Right lung (tissue), 10 donors: ENCODE measurements at places on chromosomes 2 and 18.

DNA sequence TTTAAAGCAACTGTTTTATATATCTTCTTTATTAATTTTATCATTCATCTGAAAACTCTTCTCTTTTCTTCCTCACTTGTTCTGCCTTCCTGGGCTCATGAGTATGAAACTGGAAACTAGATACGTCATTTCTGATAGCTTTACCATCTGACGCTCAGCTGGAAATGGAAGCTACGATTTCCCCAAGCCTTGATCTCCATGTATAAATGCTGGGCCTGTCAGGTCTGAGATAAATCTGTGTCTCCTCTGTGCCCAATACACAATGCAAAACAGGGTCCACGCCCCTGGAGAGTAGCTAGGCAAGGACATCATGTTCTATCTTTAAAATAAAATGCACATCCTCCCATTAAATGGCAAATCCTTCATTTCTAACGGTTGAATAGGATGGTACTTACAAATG lies 238.4 kb downstream of the AFF3 start:
- no peak for DNase-seq

- no peak for DNase-seq
Observed at GRCh38 chr2:20999906-21000645, 43.8 kb downstream of the APOB start.

GRCh38 chr2:161324876-161325275 lies 16.7 kb downstream of the PSMD14 start:
- no peak for DNase-seq

DNA sequence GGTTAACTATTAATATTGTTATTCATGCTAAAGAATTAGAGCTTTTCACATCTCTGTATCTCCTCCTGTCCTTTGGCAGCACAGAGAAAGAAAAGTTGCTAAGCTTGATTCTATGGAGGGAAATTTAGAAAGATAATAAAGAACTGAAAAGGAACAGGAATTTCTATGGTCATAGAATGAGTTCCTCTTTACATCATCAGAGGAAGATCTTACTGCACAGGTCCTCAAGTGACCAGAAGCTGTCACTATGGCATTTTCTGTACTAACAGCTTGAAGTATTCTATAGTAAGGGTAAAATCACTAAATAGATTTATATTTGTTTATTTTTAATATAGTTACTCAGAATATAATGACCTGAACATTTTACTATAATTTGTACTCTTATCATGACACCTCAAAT lies 6.0 kb upstream of the PRKD3 start:
- DNase-seq = no peak

GRCh38 chr18:62672600-62672999 lies 42.7 kb upstream of the PHLPP1 start:
- DNase-seq = no peak

DNA sequence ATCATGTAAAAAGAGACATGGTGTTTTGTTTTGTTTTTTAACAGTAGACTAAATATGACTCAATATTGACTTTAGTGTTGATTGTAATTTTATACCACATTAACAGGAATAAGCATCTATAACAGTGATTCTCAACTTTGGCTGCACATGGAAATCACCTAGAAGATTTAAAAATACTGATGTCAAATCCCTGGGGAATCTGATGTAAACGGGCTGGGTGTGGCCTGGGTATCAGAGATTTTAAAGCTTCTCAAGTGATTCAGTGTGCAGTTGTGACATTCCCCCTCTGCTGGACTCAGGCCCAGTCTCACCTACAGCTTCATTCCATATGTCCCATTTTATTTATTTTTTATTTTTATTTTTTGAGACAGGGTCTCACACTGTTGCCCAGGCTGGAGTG lies 82.8 kb upstream of the ATP8B1 start:
- DNase-seq = no peak
